Stimulated activated CD8-positive, alpha-beta memory T cell treated with anti-CD3 and anti-CD28 coated beads, Interleukin-2, amount 100 ng/mL, for 1 hour (primary cell): ENCODE measurements at places on chromosomes 7 and 10.

DNA sequence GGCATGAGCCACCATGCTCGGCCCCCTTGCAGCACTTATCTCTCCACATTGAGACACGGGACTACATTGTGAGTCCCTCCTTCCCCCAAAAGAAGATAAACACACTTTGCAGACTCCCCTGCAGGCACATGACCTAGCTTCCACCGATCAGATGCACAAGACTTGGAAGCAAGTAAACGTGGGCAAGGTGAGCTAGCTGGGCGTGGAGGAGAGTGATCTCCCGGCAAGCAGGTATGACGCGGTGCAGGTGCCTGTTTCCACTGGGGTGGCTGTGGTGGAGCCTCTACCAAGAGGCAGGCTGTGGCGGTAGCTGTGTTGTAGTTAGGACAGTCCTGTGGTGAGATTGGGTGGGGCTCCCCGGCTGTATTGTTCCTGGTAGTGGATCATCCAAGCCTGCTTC, 7.7 kb upstream of the COMTD1 start:
- no peak for DNase-seq

GRCh38 chr7:102326157-102326889, 29.9 kb downstream of the SPDYE6 start:
- DNase-seq: no peak

- DNase-seq: no peak
These were observed 185.4 kb downstream of the PHTF2 start for GRCh38 chr7:77983973-77984372.

DNA sequence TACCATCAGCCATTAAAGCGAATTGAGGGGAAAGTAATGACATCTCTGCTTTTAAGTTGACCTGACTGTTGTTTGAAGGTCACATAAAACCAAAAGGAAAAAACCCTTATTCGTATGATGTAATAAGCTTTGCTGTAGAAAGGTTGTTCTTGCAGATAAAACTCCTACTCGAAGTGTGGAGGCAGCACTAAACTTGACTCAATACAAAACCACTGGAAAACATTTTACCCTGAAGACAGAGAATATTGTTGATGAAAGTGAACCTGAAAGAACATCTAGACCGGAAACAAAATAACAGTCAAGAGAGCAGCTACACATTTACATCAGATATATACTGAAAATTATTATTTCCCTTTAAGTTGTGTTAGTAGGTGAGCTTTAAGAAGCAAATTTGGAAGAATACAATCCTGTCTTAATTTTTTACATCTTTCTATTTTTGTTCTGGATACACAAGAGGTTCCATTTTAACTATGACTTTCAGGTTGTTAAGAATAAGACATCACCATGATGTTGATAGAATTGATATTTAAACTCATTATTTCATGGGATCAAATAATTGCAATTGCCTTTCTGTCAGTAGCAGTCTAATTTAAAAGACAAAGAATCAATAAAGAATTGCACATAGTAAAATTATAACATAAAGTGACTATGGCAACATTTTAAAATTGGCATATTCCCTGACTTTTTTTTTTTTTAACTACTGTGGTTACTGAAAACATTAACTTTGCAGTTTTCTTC, 6.4 kb downstream of the ETV1 start:
- DNase-seq: no peak

DNA sequence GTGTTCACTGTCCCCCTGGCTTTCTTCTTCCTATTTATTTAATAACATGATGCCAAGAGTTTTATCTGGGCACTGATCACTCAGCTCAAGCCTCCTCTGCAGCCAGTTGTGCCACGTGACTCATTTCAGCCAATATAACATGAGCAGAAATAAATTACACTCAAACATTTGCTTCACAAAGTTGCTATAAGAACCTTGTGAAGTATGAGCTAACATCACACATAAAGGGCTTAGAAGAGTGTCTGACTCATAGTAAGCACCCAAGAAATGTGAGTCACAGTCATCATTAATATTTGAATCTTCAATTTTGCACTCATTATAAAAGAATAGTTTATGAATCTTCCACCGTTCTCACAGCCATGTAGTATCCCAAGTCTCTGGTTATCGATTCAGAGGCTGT, 414.6 kb upstream of the NPVF start:
- DNase-seq: no peak

DNA sequence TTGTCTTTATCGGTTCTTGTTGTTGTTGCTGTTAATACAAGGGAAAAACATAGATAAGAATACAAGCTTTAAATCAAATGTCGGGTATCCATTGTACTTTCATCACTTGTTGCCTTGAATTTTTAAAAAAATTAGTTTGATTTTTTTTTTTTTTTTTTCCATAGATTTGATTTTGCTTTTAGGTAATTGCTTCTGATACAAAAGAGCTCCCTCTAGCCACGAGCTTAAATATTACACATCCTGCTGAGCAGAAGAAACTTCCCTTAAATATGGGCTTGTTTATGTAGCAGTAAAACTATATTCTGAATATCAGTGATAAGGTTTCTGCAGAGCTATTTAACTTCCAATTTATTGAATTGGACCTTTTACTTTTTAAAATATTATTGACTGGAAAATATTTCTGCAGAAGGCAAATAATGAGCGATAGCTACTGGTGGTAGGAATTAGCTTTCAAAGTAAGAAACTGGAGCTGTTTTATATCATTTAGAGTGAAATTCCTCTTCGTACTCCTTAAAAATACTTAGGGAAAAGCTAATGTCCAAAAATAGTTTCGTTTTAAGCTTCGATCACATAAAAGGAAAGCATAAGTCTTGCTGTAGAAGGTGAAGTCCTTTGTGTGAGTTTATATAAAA, 216.9 kb downstream of the POLR1F start:
- DNase-seq: no peak

- DNase-seq: no peak
These were observed 21.0 kb downstream of the KLF6 start for GRCh38 chr10:3763852-3764625.

- DNase-seq: no peak
These were observed 26.4 kb downstream of the RAB11FIP2 start for GRCh38 chr10:118020365-118020764.

- DNase-seq: no peak
These were observed 91.6 kb upstream of the IKZF1 start for GRCh38 chr7:50212666-50213621.

DNA sequence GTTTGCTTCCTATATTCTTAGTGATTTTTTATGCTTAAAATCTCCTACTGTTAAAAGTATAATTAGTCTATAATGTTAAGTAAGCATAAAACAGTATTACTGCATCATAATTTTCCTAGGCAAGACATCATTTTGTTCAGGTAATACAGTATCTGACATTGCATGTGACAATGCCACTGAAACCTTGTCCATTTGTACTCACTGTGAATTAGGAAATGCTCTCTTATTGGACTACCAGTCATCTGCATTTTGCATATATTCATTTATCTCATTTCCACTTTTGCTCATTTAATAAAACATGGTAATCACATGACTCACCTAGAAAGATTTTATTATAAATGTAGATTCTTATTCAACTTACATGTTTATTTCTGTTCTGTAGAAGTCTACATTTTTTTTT, 379.1 kb downstream of the ETV1 start:
- DNase-seq: no peak

GRCh38 chr7:157542068-157543021, 205.5 kb downstream of the DNAJB6 start:
- DNase-seq: no peak

GRCh38 chr7:5265320-5266190, 17.2 kb upstream of the SLC29A4 start:
- no peak for DNase-seq

GRCh38 chr10:78866731-78867554, 201.8 kb upstream of the ZMIZ1 start:
- no peak for DNase-seq

GRCh38 chr7:32462977-32463376, 27.2 kb downstream of the LSM5 start:
- DNase-seq: no peak

- no peak for DNase-seq
These were observed 128.0 kb downstream of the ELAPOR2 start for GRCh38 chr7:86931439-86931838.

- DNase-seq: no peak
These were observed 206.9 kb upstream of the KLF14 start for GRCh38 chr7:130940907-130941306.

DNA sequence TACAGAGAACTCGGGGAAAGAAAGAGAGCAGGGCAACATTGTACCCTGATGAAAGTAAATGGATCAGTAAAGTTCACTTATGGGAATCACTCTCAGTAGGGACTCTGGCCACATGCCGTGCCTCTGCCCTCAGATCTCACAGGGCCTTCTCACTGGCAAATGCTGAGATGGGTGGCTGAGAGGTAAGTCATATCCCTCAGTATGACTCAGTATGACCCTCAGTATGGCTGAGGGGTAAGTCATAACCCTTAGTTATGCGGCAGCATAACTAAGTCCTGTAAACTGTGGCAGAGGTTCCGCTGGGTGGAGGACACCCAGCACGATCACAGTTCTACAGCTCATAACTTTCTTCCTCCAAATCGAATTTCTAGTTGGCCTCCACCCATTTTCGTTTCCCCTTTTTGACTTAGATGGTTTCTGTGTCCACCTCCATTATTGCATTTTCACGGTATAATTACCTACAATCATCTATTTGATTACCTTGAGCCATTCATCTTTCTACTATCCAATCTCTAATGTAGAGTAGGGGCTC, 26.5 kb upstream of the WNT16 start:
- DNase-seq: no peak

- no peak for DNase-seq
These were observed 534.8 kb upstream of the MGMT start for GRCh38 chr10:128932071-128932820.

DNA sequence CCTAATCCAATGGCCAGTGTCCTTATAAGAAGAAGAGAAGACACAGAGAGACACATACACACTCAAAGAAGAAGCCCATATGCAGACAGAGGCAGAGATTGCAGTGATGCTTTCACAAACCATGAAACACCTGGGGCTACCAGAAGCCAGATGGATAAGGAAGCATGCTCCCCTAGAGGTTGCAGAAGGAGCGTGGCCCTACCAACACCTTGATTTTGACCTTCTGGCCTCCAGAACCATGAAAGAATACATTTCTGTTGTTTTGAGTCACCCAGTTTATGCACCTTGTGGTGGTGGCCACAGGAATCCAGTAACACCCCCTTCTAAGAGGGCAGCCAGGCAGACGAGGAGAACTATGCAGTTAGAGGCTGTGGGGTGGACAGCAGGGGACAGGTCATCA, 43.5 kb downstream of the AOC1 start:
- DNase-seq: no peak

GRCh38 chr7:27030393-27031050, 65.3 kb downstream of the HOXA1 start:
- DNase-seq: no peak

- DNase-seq: no peak
These were observed 23.8 kb downstream of the DLD start for GRCh38 chr7:107914831-107915230.

- no peak for DNase-seq
These were observed 21.2 kb upstream of the BLOC1S2 start for GRCh38 chr10:100307684-100308083.

GRCh38 chr7:137342265-137342664, 1.3 kb downstream of the PTN start:
- DNase-seq: no peak

DNA sequence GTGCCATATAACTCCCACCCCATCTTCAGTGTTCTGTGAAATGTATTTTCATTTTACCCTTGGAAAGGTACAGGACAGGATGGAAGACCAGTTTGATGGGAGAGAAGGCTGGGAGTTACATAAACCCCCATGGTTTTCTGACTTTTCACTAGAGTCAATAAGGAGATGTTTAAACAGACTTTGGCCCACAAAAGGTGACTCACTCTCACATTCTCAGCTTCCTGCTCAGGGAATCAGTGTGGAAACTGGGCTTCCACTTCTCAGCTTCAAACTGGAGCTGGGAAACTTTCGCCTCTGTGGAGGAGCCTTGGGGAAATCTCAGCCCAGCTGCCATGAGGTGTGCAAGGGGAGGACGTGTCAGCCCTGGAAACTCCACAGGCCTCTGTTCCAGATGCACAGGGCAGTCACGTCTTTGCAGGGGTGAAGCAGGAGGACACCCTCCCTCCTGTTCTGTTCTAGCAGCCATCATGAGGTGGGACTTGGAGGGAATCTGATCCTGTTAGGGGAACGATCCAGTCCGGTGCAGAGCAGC, 560.5 kb upstream of the GALNT17 start:
- no peak for DNase-seq

DNA sequence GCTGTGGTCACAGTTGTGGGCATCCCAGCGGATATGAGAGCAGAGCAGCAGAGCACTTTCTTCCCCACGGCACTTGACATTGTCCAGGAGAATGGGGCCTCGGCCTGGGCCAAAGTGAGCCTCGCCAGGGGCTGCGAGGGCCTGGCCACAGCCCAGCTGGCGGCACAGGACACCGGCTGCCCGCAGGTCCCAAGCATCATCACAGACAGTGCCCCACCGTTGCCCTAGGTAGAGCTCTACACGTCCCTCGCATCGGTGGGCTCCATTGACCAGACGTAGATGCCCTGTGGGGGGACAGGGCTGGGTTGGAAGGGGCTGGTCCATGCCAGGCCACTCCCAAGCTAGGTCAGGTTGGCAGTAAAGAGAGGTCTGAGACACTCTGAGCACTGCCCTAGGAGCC, 19.4 kb downstream of the SSC4D start:
- DNase-seq: no peak

DNA sequence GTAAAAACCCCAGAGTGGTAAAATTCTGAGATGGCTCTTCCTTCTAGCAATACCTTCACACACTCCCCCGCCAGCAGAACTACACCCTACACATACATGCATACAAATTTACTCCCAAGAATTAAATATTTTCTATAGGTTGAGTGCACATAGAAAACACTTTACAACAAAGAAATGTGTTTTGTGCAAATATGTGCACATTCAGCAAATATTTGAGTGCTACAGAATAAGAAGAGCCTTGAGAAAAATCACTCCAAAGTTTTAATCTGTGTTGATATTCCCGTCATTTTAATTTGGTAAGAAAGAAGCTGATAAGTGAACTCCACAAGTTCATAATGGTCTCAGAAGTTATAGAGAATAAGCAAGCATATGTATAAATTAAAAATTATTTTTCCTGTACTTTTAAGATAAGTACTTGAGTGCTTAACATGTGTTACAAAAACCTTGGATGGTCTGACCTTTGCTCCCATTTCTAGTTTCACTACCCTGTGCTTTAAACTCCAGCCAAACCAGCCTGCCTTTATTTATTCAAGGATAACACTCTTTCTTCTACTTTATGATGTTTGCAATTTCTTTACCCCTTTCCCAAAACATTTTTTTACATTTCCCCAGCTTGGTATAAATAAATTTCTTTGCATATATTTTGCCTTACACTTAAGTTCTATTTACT, 733.5 kb upstream of the LRRTM3 start:
- no peak for DNase-seq
